ENCODE measurements at places on chromosomes 12 and 14. TPM values are rescaled to one million over a fixed set of nuclear protein-coding genes. Genes with fewer than 3 reads are reported as not detected.

IFNG-AS1 gene
- 1.3 TPM for total RNA-seq

- DNase-seq, result peak; percentile 15
Observed at GRCh38 chr12:22709292-22709691, 84.3 kb downstream of the ETNK1 start.

DNA sequence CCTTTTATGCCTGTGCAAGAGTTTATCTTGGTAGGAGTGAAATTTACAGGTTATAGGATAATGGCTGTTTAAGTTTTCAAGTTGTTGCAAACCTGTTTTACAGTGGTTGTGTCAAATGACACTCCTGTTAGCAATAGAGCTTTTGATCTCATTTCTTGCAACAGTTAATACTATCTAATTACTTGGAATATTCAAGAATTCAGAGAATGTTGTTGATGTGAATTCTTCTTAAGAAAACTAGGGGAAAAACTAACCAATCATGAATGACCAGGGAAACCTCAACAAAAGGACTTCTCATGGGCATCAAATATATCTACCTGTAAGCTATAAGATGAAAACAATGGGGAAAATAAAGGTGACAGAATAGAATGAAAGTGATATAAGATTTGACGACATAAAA lies 85.0 kb downstream of the IPO8 start:
- no peak for DNase-seq

DNA sequence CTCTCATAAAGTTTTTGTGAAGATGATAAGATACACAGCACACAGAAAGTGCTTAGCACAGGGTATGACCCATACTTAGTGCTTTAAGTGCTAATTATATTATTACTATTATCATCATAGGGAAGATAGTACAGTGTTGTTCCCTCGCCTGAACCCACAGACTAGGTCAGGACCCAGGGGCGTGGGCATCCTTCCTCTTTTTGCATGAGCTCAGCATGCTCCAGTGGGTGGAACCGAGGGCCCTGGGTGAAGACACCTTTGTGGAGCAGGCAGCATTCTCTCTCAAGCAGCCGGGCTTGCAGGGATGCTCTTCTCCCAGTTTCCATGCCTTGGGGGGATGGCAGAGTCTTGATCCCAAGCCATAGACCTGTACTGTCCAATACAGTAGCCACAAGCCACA lies 34.8 kb downstream of the CRACR2A start:
- no peak for DNase-seq

DNA sequence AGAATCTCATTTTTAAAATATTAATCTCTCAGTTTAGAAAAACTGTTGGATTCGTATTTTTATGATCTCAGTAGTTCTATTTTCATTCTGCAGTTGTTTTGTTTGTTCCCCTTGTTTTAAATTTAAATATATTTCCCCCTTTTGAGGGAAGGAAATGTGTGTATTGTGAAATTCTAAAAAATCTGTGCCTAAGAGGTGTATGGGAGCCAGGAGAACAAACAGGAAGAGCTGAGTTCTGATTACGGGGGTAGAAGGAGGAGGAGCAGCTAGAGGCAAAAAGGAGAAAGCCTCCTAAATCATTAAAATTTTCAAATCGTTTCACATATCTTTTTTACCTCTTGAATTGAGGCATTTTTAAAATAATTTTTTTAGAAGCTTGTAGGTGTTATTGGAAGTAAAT lies 2.3 kb downstream of the RDH12 start:
- no peak for DNase-seq

GRCh38 chr12:779745-780734 lies 27.7 kb downstream of the WNK1 start:
- DNase-seq, result no peak

DNA sequence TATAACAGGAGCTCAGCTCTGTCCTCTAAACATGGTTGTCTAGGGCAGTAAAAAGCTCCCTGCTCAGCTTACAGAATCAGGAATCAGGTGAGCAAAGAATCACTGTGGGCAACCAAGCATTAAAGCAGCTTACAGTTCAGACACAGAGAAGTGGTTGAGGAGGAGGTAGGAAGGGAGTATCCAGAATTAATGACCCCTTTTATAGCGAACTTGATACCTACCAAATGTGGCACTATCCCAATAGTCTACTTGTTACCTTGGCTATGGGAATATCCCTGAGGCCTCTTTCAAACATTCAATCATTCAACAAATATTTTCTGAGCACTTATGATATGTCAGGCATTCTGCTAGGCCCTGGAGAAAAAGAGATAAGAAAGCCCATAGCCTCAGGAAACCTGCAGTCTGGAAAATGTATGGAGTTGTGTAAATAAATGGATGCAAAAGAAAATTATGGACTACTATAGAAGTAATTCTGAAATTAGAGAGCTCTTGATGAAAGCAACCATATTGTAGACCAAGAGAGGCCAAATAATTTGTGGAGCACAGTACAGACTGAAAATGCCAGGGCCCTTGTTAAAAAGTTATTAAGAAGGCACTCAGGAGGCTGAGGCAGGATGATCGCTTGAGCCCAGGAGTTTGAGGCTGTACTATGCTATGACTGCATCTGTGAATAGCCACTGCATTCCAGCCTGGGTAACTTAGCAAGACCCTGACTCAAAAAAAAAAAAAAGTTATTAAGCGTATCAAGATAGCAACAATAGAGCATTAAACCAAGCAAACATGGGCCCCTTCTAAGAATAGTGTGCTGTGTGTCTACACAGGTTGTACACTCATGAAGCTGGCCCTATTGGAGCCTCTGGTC lies 134.0 kb upstream of the CPSF6 start:
- DNase-seq, result no peak

CTSG gene
- total RNA-seq, result not detected

Data from GM12878 (cell line).